ENCODE measurements at places on chromosomes 16 and 17. TPM values are rescaled to one million over a fixed set of nuclear protein-coding genes. Genes with fewer than 3 reads are reported as not detected.

DNA sequence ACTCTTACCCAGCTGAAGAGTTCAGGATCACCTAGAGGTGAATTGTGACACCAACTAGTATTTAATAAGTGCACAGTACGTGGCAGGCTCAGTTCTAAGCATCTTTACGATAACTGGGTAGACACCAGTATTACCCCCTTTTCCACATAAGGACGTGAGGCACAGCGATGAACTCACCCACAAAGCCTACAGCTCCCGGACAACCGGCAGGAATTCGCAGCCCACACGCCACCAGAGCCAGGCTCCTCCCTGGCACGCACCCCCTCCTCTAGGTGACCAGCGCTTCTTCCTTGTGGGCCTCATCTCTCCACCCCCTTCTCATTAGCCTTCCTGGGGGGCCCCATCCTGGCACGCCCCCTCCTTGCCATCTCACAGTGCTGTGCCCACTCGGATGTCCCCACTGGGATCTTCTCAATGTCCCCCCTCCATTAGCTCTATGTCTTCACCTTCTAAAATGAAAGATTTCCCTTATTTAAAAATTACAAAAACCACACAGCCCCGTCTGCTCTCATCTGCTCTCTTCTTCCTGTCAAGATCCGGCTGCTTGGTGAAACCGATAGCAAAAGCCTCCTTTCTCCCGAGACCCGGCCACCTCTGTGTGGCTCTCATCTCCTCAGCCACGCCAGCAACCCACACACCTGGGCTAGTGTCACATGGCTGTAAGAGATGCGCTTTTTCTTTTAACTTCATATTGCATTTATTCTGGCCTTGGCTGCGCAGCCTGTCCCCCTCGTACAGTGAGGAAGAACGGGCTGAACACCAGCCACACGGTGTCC is 20.8 kb downstream of the IFT140 start:
- H3K4me3 ChIP-seq: no peak overlapping the region
- no peaks in the 10 kb centered on the region for H3K4me1 ChIP-seq
- no peak for DNase-seq
- H3K27ac ChIP-seq: no peak overlapping the region

GRCh38 chr16:13426269-13426668 is 493.7 kb upstream of the ERCC4 start:
- H3K4me3 ChIP-seq: no peak overlapping the region
- H3K27ac ChIP-seq: no peak overlapping the region
- H3K36me3 ChIP-seq: no peaks in the 10 kb centered on the region
- DNase-seq: no peak

DNA sequence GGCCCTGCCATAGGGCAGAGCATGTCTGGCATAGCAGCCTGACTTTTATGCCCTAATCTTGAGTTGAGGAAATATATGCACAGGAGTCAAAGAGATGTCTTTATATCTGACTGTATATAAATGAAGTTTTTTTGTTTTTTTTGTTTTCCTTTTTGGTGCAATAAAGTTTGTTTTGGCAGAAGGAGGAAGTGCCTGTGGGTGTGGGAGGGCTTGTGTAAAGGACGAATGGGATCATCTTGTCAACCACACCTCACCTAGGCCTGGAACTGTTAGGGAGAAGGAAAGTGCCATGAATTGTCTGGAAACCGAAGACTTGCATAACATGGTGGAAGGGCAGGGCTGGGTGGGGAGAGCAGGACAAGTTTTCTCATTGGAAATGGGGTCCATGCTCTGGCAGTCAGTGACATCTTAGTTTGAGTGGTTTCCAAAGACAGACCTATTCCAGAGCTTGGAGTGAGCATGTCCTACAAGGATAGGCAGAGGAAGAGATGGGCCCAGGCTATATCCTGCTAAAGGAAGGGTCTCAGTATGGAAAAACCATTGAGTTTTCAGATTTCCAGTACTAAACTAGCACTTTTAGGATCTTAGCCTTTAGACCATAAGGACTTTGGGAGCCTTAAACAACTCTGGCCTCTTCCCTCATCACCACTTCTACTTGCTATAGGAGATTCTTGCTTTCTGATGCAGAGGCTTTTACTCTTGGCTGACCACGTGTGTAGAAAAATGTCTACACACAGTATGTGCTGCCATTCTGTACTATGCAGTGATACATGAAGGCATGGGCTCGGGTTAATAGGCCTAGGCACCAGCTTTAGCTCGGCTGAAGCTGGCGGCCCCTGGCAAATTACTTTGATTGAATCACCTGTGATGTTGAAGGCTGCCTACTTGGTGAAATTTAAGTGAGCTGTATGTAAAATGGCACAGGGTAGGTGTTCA is 15.5 kb downstream of the SNF8 start:
- H3K4me1 ChIP-seq: peaks cover 8% of the 10 kb centered on the region
- no peak overlapping the region for H3K27ac ChIP-seq
- peaks cover 92% of the 10 kb centered on the region for H3K36me3 ChIP-seq

GRCh38 chr17:4476017-4476416 is 22.7 kb upstream of the SPNS2 start:
- DNase-seq: no peak
- peaks cover 2% of the 10 kb centered on the region for H3K27me3 ChIP-seq
- no peak overlapping the region for H3K27ac ChIP-seq
- H3K4me1 ChIP-seq: peaks cover 12% of the 10 kb centered on the region
- no peaks in the 10 kb centered on the region for H3K36me3 ChIP-seq

Gene CCL3
- 222 TPM for total RNA-seq

Gene ADAP2
- 2.0 TPM for total RNA-seq

GRCh38 chr16:74893541-74893940 is 91.4 kb downstream of the WDR59 start:
- DNase-seq: no peak
- no peak overlapping the region for H3K27ac ChIP-seq
- peaks cover 1% of the 10 kb centered on the region for H3K4me1 ChIP-seq

DNA sequence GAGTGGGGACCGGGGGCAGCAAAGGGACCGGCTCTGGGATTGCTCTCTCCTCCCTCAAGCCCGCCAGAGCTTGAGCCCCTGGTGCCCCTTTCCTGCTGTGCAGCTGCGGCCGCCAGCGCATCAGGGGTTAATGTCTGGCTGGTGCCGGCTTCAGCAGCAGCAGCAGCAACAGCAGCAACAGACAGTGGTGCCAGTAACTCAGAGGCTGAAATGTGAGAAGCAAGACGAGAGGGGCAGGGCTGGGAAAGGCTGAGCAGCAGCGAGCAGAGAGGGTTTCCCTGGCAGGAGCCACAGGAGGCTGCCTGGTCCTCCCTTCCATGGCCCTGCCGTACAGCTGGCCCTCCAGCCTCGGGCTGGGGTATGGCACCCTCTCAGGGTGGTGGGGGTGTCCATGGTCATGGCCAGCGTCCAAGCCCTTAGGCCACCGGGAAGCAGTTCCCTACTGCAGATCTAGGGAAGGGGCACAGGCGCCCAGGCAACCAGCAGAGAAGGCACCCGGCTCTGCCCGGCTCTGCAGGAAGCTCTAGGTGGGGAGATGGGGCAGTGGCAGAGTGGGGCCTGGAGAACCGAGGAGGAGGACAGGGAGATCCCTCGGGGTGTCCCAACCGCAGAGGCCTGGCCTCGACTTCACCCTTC is 21.1 kb upstream of the TFAP4 start:
- H3K4me1 ChIP-seq: no peaks in the 10 kb centered on the region
- no peak for DNase-seq
- no peak overlapping the region for H3K27ac ChIP-seq
- no peak overlapping the region for H3K4me3 ChIP-seq
- no peaks in the 10 kb centered on the region for H3K36me3 ChIP-seq

Gene TOX3
- total RNA-seq: not detected

DNA sequence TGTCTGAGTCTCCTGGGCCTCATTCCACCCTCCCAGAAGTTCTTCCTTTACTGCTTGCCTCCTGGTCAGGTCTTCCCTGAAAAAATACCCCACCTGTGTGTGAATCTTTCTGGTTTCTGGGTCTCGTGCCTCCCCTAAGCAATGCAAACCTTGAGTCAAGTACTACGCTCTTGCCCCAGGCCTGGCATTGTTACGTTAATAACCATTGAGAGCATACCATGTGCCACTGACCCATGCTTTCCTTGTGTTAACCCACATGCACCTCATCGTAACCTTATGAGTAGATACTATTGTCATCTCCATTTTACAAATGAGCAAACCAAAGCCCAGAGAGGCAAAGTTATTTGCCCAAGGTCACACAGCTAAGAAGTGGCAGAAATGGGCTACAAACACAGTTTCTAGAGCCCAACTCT is 25.4 kb upstream of the TOB1 start:
- no peaks in the 10 kb centered on the region for H3K36me3 ChIP-seq
- H3K4me1 ChIP-seq: peaks cover 8% of the 10 kb centered on the region
- H3K4me3 ChIP-seq: no peak overlapping the region
- DNase-seq: no peak
- no peak overlapping the region for H3K27ac ChIP-seq

- H3K4me3 ChIP-seq: no peak overlapping the region
- H3K36me3 ChIP-seq: peaks cover 33% of the 10 kb centered on the region
- no peak for DNase-seq
- H3K27me3 ChIP-seq: no peaks in the 10 kb centered on the region
Observed at GRCh38 chr17:66438101-66438500, 135.7 kb downstream of the PRKCA start.

GRCh38 chr16:57185446-57185944 is 344 bp downstream of the PSME3IP1 start:
- H3K27ac ChIP-seq: peak overlapping the region; percentile 96
- peaks cover 36% of the 10 kb centered on the region for H3K4me1 ChIP-seq
- H3K4me3 ChIP-seq: peak overlapping the region; percentile 98
- no peak for DNase-seq

GRCh38 chr17:4944163-4944553 is 4.1 kb downstream of the RNF167 start:
- H3K36me3 ChIP-seq: peaks cover 78% of the 10 kb centered on the region
- H3K4me3 ChIP-seq: peak overlapping the region; percentile 100
- peak; percentile 66 for DNase-seq

All from activated T-helper 2 cell treated with anti-CD3 and anti-CD28 coated beads, Interferon-gamma antibody, Interleukin-2, Interleukin-4, amounts not matched to agents 10 μg/mL and 5 μg/mL and 100 μg/mL, durations not matched to agents 14 hours and 24 hours and 36 hours (primary cell).